ELR (cell line): ENCODE measurements at places on chromosomes 7 and 10.

- no peak for DNase-seq
Measured at GRCh38 chr10:112054516-112054915, 129.0 kb downstream of the GPAM start.

- DNase-seq: peak; percentile 25
Measured at GRCh38 chr7:111756687-111757178, 194.4 kb upstream of the IMMP2L start.

DNA sequence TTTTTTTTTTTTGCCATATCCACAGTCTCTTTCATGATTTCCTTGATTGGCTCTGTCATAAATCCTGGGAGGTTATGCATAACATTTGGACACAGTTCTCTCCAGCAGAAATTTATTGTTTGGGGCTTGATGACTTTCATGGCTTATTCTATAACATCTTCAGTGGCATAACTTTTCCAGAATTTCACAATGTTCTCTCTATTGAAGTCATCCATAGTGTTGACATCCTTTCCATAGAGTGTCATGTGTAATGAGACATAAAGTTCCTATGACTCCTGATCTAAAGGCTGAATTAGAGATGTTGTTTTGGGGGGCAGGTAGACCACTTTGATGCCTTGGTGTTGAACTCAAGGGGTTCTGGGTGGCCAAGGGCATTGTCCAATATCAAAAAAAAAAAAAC is 36.7 kb upstream of the STK17A start:
- DNase-seq: no peak

DNA sequence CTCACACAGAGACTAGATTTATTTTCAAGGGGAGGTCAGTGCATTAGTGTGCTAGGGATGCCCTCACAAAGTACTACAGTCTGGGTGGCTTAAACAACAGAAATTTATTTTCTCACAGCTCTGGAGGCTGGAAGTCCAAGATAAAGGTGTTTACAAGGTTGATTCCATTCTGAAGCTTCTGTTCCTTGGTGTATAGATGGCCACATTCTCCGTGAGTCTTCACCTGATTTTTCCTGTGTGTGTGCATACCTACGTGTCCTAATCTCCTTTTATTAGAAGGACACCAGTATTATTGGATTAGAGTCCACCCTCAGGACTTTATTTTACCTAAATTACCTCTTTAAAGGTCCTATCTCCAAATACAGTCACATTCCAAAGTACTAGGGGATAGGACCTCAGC is 91.7 kb upstream of the FRMD4A start:
- no peak for DNase-seq

GRCh38 chr10:24346877-24347519 is 138.1 kb downstream of the KIAA1217 start:
- no peak for DNase-seq

DNA sequence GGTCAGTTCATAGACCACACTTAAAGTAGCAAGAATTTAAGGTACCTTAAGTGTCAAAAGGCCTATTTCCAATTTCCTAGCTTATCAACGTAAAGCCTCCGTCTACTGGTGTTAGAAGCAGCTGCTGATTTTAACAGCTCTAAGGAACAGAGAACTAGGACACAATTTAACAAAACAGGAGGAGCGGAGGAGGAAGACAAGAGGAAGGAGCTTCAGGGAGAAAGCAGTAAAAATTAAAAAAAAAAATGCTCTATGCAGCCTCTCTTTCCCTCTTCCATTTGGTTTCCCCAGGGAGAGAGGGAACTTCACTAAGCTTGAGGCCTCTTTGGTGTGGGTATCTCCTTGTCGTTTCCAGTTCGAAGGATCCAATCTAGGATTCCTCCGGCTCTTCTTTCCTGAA is 22.7 kb downstream of the ARHGAP21 start:
- no peak for DNase-seq

DNA sequence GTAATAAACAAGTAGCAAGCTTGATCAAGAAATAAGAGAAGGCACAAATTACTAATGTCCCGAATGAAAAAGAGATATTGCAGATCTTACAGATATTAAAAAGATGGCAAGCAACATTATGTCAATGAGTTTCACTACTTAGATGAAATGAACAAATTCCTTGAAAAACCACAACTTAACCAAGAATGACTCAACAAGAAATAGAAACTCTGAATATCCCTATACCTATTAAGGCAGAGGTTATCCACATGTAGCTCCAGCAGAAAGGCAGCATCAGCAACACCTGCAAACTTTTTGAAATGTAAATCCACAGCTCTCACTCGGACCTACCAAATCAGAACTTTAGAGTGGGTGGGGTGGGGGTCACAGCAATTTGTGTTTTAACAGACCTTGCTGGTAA is 33.6 kb downstream of the PDE1C start:
- DNase-seq: peak; percentile 66

- DNase-seq: no peak
Measured at GRCh38 chr10:123240250-123240649, 86.0 kb downstream of the BUB3 start.

DNA sequence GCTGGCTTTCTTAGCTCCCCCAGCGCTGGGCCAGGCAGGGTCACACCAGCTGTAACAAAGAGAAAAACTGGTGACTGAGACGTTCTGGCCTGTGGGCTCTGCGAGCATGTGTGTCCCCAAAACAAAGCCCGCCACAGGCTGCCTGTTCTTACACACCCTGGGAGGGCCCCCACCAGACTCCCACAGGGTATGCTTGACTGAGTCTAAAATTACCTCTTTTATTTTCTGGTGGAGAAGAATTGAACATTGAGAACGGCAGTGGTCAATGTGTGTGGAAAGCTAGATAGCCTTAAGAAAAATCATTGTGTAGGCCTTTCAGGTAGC is 808 bp downstream of the C10orf71 start:
- no peak for DNase-seq

- no peak for DNase-seq
Measured at GRCh38 chr10:77960829-77961329, 34.3 kb upstream of the DLG5 start.

DNA sequence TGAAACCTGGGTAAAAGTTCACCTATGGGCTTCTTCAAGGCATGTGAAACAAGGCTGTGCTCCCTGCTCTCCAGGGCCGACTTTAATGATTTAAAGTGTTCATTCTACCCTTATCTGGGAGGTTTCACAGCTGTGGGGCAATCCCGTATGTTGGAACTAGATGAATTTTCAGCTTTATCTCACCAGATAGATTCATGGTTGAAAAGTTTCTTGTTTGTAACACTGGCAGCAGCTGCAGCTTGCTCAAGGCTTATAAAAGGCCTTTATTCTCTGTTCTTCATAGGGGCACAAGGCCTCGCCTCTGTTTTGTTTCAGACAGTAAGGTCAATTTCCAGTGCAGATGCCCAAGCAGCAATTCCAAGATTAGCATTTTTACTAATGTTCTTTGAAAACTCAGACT is 70.4 kb upstream of the DNAJB12 start:
- DNase-seq: no peak

DNA sequence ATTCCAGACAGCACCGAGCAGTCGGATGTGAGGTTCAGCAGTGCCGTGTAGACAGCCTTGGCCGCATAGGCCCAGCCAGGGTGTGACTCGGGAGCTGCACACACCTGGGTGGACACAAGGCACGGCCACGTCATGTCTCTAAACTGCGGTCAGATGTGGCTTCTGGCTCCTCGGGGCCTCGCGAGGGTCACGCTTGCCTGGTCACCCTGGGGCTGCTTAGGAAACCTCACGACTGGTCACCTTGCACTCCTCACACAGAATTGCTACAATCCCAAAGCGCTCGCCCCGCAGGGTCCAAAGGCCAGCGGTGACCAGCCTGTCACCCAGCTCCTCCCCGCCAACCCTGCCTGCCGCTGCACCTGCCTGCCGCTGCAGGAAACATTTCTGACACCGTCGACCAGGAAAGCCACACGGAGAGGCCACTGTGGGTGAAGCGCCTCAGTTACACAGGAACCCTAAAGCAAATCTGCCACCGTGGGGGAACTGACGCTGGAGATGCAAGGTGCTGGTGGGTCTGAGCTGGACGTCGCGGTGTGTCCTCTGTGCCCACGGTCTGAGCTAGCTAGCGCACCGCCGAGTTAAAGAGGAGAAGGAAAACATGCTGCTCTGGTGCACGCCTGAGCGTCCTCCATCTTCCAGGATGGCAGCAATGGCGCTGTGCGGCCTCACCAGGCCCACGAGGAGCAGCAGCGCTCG is 5.0 kb downstream of the GPER1 start:
- no peak for DNase-seq

DNA sequence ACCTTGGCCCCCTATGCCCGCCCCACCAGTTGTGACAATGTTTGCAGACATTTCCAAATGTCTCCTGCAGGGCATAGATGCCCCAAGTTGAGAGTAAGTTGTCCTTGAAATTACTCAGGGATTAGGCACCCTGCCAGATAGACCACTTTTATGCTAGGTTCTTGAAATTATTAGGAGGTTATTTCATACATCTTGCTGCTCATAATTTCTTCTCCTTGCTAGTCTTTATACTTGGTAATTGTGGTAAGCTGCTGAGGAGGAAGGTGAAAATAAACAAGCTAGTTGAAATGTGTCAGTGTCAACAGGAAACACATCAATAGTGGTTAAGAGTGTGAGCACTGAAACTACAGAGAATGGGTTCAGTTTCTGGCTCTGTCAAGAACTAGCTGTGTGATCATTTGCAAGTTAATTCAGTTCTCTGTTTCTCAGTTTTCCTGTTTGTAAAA is 63.7 kb upstream of the AOAH start:
- no peak for DNase-seq

GRCh38 chr7:27046854-27047549 is 48.8 kb downstream of the HOXA1 start:
- DNase-seq: peak; percentile 94

- DNase-seq: no peak
Measured at GRCh38 chr10:125559210-125559609, 123.8 kb downstream of the TEX36 start.

GRCh38 chr7:1129431-1129830 is 30.6 kb downstream of the ZFAND2A start:
- no peak for DNase-seq

- no peak for DNase-seq
Measured at GRCh38 chr10:102020938-102021337, 35.0 kb downstream of the ARMH3 start.

- DNase-seq: peak; percentile 85
Measured at GRCh38 chr10:77756319-77757232, 119.0 kb upstream of the KCNMA1 start.

GRCh38 chr10:13115832-13116803 is 16.2 kb downstream of the OPTN start:
- no peak for DNase-seq

DNA sequence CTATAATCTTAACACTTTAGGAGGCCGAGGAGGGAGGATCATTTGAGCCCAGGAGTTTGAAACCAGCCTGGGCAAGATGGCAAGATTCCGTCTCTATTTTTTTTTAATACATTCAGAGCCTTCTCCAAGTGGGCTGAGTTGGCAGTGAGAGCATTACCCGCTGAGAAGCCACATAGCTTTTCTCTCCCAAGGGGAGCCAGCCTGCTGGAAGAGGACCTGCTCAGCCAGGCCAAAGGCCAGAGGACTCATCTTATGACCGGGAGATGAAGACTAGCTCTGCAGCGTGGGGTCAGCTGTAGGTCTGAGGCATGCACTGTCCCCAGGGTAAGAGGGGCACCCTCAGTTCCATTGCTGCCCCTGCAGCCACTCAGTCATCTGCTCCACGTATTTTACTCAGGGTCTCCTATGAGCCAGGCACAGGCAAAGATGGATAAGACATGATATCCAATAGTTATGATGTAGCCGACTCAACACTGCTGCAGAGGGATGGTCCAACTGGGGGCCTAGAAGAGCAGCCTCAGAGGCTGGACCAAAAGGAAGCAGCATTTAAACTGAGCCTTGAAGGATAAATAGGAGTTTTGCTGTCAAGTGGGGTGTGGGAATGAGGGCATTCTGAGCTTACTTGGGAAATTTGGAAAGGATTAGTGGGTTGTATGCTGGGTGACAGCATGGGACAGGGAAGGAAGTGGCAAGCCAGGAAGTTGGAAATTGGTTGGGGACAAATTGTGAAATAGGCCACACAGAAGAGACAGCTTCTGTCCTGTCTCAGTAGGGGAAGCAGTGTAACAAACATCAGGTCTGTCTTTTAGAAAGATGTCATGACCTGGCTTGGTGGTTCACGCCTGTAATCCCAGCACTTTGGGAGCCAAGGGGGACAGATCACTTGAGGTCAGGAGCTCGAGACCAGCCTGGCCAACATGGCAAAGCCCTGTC is 1.6 kb upstream of the MARVELD1 start:
- no peak for DNase-seq

- DNase-seq: no peak
Measured at GRCh38 chr10:122531939-122532338, 28.6 kb upstream of the DMBT1 start.

- DNase-seq: no peak
Measured at GRCh38 chr7:55105952-55106351, 87.1 kb downstream of the EGFR start.

DNA sequence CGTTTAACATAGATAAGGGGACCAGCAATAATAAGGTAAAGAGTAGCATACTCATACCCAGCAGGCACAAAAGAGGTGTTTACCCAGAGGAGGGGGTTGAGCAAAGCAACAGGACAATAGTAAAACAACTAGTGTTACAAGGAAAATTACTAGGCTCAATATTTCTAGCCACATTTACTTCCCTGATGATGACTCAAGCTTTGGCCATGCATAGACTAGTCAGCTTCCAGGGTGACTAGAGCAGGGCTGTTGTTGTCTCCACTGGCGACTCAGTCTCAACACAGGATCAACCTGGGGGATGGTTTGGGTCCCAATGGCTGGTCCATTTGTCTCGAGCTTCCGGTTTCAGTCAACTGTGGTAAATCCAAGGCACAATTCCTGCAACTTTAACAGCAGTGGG is 217.7 kb upstream of the KCND2 start:
- peak; percentile 31 for DNase-seq

GRCh38 chr10:126503392-126504062 is 115.2 kb upstream of the ADAM12 start:
- no peak for DNase-seq

GRCh38 chr7:30800785-30801252 is 29.6 kb downstream of the MINDY4 start:
- peak; percentile 90 for DNase-seq

GRCh38 chr7:29105752-29106668 is 40.3 kb downstream of the CPVL start:
- DNase-seq: peak; percentile 60

- DNase-seq: peak; percentile 81
Measured at GRCh38 chr7:14381306-14381705, 391.8 kb upstream of the ETV1 start.

GRCh38 chr10:101330631-101331225 is 23.2 kb upstream of the BTRC start:
- DNase-seq: peak; percentile 73

- no peak for DNase-seq
Measured at GRCh38 chr10:132737390-132738048, 48.4 kb downstream of the NKX6-2 start.

DNA sequence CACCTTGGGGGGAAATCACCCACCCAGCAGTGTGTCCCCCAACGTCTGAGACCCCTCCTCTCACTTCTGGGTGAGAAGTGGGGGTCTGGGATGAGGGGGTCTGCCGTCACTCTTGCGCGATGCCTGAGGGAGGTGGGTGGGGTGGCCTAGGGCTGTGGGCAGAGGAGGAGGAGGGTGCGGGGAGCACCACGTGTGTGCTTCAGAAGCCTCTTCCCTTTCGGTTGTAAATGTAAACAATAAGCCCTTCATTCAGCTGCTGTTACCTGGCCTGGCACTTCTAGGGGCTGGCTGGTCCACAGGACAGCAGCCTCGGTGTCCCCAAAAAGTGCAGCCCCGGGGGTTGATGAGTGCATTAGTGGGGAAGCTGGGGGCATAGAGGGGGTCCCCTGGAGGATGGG is 1.3 kb downstream of the CLIP2 start:
- DNase-seq: no peak

- no peak for DNase-seq
Measured at GRCh38 chr10:122233857-122234348, 37.2 kb upstream of the BTBD16 start.
